Renal cortex interstitium (tissue), 15 donors: ENCODE measurements at places on chromosomes 12 and 14.

DNA sequence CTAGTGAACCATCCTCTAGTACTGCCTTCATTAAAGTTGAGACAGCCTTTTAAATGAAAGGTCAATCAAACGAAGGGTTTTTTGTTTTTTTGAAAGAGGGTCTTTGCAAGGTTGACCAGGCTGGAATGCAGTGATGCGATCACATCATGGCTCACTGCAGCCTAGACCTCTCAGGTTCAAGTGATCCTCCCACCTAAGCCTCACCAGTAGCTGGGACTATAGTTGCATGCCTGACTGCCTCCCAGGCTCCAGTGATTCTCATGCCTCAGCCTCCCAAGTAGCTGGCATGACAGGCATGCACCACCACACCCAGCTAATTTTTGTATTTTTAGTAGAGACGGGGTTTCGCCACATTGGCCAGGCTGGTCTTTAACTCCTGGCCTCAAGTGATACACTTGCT is 114.6 kb upstream of the SINHCAF start:
- DNase-seq = no peak

DNA sequence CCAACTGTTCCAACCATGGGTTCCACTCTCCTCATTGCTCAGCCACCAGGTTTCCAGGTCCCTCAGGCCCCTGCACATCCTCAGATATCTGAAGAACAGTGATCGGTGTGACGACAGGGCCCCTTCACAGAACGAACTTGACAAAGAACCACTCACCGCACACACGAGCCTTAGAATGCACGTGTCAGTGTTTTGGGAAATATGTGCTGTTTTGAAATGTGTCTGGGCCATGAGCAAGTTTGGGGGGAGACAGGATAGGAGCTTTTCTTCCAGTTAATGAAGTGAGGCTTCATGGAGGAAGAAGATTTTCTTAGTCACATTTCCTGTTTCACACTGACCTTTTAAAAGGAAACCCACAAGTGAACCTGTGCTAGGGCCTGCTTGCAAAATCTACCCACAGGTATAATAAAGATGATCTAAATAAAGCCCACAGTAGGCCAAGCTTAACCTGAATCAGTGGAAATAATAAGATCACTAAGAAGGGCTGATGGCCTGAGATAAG is 58.6 kb downstream of the ZFP36L1 start:
- DNase-seq = no peak

DNA sequence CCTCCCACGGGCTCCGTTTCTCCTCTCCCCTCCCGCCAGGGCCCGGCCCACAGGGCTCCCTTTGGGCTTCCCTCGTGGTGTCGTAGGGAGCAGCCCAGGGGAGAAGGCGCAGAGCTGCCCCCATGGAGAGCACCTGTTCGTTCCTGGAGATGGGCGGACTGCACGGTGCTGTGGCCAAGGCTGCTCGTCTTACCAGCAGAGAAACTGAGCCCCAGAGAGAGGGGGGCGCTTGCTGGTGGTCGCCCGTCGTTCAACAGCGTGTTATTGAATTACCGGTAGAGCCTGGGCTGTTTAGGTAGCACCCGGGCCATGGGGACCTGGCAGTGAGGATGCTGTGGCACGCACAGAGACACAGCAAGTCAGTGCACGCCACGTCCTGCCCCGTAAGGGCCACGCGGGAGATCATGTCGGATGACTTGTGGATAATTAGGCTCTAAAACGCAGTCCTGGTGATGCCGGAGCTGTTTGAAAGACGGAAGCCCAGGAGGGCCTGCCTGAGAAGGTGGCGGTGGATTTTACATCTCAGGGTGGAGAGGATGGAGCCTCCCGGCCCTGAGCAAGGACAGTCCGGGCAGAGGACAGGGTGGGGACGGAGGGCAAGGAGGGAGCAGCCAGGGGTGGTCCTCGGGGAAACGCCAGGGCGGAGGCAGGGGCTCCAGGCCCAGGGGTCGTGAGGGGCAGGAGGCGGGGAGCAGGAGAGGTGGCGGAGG is 134.4 kb downstream of the ADGRD1 start:
- no peak for DNase-seq

- no peak for DNase-seq
These were observed 43.0 kb upstream of the GNPNAT1 start for GRCh38 chr14:52834440-52834842.

GRCh38 chr12:53122961-53123468 is 19.7 kb downstream of the SOAT2 start:
- DNase-seq = no peak
